ENCODE measurements at places on chromosomes 1 and 21.
A peak's percentile ranks its signal among the peaks of the same experiment; 100 is the strongest.

GRCh38 chr1:170284512-170284911 is 138.8 kb downstream of the NTMT2 start:
- no peak for DNase-seq

- DNase-seq, result no peak
These were observed 77.4 kb upstream of the KRTAP11-1 start for GRCh38 chr21:30958741-30959140.

DNA sequence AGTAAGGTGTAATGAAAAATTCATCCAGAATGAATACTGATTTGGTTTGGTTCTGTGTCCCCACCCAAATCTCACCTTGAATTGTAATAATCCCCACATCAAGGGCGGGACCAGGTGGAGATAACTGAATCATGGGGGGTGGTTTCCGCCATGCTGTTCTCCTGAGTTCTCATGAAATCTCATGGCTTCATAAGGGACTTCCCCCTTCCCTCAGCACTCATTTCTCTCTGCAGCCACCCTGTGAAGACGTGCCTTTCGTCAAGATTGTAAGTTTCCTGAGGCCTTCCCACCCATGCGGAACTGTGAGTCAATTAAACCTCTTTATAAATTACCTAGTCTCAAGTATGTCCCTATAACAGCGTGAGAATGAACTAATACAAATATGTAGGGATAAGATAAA is 5.5 kb upstream of the SYNJ1 start:
- no peak for DNase-seq

- DNase-seq, result no peak
These were observed 16.5 kb upstream of the UBE2U start for GRCh38 chr1:64186898-64187280.

DNA sequence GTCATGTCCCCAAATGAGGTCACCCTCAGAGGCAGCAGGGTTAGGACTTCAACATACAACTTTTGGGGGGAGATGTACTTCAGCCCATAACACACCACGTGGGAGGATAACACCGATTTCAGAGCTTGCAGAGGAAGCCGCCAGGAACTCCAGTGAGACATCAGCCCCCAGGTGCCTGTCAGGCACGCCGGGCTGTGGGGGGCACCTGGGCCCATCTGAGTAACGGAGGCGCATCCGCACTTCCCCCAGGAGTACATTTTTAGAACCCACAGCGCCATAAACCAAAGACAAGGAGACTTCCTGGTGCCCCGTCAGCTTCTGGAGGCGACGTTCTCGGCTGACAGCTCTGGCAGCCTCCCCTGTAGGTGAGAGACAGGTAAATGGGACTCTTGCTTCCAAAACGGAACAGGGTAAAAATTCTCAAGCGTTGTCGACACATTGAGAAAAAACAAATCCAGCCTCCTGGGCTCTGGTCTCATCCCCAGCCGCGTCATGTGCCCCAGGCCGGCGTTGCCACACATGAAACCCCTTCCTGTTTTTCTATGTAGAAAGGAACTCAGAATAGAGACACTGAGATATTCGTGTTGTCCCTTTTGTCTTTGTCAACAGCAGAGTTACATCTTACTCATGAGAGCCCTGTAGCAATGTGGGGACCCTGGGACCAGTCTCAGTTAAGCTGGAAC is 93.3 kb downstream of the PDE9A start:
- no peak for DNase-seq

- peak; percentile 32 for DNase-seq
These were observed 7.6 kb downstream of the LAPTM5 start for GRCh38 chr1:30749691-30750583.

GRCh38 chr21:32539378-32539777 is 45.9 kb downstream of the TCP10L start:
- DNase-seq, result no peak

DNA sequence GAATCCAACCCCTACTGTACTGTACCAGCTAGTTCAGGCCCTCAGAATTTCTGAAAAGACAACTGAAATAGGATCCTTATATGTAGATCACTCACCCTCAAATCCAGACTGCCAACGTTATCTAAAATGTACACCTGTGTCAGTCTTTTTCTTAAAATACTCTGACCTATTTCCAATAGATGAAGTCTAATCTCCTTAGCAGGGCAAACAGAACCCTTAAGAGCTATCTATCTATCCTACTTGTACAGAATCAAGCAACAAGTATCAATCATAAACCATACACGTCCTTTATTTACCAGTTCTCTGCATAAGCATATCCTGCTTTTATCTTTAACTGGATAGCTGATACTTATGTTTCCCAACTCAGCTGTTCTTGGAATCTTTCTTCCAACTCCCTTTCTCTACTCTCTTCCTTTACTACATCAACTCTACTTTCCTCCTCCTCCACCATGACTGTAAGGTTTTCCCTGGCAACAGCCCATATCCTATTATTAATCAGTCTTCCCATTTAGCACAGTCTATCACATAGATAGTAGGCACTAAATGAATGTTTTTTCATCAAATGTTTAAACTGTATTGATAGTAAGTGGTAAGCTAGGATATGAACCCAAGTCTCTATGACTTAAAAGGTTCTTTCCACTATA is 2.8 kb downstream of the LRIF1 start:
- DNase-seq, result no peak

- no peak for DNase-seq
These were observed 45.7 kb downstream of the ATP5PO start for GRCh38 chr21:33869873-33870272.

DNA sequence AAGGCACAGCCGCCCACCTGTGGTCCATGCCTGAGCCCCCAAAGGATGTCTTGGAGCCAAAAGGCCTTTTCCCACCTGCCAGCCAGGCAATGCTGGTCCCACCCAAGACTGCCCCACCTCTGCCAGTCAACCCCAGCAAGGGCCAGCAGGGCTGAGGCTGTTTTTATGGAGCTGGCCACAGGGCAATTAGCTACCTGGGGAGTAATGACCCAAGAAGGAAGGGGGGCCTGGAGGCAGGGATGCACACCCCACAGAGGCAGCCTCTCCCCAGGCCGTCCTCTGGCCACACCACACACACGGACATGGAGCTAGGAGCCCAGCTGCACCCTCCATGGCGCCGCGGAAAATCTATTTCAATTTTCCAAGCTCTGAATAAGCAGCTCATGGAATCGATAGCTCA is 27.2 kb downstream of the CHD5 start:
- no peak for DNase-seq

DNA sequence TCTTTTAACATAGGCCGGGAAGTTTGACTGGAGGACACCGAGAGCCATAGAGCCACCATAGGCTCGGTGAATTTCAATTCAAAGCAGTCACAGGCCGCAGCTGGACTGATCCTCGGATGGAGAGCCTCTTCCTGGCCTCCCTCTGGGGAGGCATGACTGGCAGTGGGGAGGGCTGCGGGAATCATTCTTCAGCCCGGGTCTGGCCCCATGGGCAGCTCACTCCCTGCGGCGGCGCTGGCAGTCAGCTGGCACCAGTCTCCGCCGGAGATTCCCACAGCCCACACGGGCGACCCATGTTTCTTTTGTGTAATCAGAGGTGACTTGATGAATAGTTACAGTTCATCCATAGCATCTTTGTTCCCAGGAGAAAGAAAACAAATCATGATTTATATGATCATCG is 10.6 kb downstream of the ESPN start:
- DNase-seq, result no peak

All from stimulated activated CD8-positive, alpha-beta memory T cell treated with anti-CD3 and anti-CD28 coated beads, Interleukin-15, amount 100 ng/mL, for 1 hour (primary cell).